ENCODE measurements at places on chromosomes 2 and 18.

GRCh38 chr2:192390401-192390800 lies 195.7 kb upstream of the TMEFF2 start:
- H3K4me3 ChIP-seq, result no peak overlapping the region
- no peaks in the 10 kb centered on the region for H3K4me1 ChIP-seq
- no peaks in the 10 kb centered on the region for H3K27me3 ChIP-seq
- H3K27ac ChIP-seq, result no peak overlapping the region
- no peak for DNase-seq
- no peaks in the 10 kb centered on the region for H3K36me3 ChIP-seq

GRCh38 chr2:132604561-132604960 lies 65.4 kb downstream of the LYPD1 start:
- no peaks in the 10 kb centered on the region for H3K27me3 ChIP-seq
- no peak for DNase-seq
- no peak overlapping the region for H3K4me3 ChIP-seq
- no peaks in the 10 kb centered on the region for H3K36me3 ChIP-seq

GRCh38 chr2:196131384-196131937 lies 39.9 kb downstream of the STK17B start:
- no peak overlapping the region for H3K4me3 ChIP-seq
- peak overlapping the region; percentile 71 for H3K27ac ChIP-seq
- H3K27me3 ChIP-seq, result no peaks in the 10 kb centered on the region

GRCh38 chr2:102494570-102494969 lies 21.5 kb downstream of the SLC9A4 start:
- H3K4me3 ChIP-seq, result no peak overlapping the region
- H3K36me3 ChIP-seq, result no peaks in the 10 kb centered on the region
- H3K27ac ChIP-seq, result no peak overlapping the region
- peaks cover 5% of the 10 kb centered on the region for H3K4me1 ChIP-seq
- H3K27me3 ChIP-seq, result peaks cover 34% of the 10 kb centered on the region
- no peak for DNase-seq

GRCh38 chr2:222057347-222058073 lies 241.3 kb downstream of the PAX3 start:
- no peaks in the 10 kb centered on the region for H3K4me1 ChIP-seq
- no peak overlapping the region for H3K4me3 ChIP-seq
- H3K27ac ChIP-seq, result no peak overlapping the region
- peaks cover 34% of the 10 kb centered on the region for H3K27me3 ChIP-seq
- H3K36me3 ChIP-seq, result no peaks in the 10 kb centered on the region
- no peak for DNase-seq

GRCh38 chr2:111031546-111032478 lies 88.9 kb upstream of the BCL2L11 start:
- H3K27me3 ChIP-seq, result peaks cover 66% of the 10 kb centered on the region
- peaks cover 12% of the 10 kb centered on the region for H3K4me1 ChIP-seq
- no peak overlapping the region for H3K4me3 ChIP-seq

- no peaks in the 10 kb centered on the region for H3K27me3 ChIP-seq
- H3K36me3 ChIP-seq, result no peaks in the 10 kb centered on the region
- H3K4me1 ChIP-seq, result no peaks in the 10 kb centered on the region
- H3K27ac ChIP-seq, result no peak overlapping the region
- H3K4me3 ChIP-seq, result no peak overlapping the region
These were observed 62.6 kb downstream of the BAZ2B start for GRCh38 chr2:159553727-159554126.
